ENCODE measurements at places on chromosomes 3 and 15.

DNA sequence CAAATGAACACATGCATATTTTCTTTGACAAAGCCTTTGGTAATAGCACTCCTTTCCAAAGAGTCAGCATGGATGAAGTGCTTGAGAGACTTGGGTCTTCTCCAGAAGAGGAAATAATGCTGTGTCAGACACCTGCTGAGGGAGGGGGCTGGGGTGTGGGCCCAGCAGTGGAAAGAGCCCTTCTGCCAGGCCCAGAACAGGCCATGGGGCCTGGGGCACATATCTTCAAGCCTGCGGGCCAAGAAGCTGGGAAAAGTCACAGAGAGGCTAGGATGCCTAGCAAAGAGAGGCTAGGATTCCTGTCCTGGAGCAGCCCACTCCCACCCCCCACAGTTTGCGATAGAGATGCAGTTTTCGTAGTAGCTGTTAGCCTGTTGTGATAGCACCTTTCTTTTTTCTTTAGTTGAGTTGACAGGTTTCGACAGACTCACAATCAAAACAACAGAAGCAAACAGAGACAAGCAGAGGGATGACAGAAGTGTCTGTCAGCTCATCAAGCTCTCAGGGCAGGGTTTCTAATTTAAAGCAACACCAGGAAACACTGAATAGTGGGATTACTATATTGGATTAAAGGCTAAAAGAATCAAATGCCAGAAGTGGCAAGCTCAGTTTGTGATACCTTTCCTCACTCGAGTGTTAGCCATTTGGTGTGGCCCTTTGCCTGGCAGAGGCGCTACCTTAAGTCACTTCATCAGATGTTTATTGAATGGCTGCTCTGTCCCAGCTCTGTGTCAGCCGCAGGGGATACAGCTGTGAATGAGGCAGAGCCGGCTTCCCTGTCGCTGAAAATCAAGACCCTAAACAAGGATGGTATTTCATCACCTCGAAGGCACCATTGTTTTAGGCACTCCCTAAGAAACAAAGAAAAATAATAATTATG is 19.0 kb downstream of the CMTM7 start:
- DNase-seq: no peak

DNA sequence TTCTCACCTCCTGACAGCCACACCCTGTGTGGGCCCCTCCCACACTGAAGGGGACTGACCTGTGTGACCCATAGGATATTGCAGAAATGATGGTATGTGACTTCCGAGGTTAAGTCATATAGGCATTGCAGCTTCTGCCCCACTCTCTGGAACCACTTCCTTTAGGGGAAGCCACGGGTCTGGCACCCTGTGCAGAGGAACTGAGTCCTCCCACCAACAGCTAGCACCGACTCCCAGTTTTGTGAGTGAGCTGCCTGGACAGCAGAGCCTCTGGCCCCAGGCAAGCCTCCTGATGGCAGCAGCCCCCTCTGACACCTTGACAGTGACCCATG is 24.6 kb upstream of the SLC6A6 start:
- peak; percentile 8 for DNase-seq

DNA sequence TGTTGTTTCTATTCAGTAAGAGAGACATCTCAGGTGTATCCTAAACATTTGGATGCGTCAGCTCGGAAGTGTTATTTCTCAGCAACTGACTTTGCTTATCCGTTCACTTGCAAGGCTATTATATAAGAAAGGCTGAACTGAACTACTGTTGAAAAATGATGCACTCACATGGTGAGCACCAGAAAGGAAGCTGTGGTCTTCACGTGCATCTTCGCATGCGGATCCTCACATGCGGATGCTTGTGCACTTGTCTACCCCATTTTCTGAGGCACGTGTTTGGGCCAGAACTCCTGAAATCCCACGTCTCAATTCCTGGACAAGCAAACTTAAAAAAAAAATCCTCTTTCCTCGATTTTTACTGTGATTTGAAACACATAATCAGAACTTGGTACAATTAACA is 63.2 kb downstream of the PDZRN3 start:
- DNase-seq: no peak

GRCh38 chr15:47376190-47376589 is 341.1 kb upstream of the SEMA6D start:
- no peak for DNase-seq

DNA sequence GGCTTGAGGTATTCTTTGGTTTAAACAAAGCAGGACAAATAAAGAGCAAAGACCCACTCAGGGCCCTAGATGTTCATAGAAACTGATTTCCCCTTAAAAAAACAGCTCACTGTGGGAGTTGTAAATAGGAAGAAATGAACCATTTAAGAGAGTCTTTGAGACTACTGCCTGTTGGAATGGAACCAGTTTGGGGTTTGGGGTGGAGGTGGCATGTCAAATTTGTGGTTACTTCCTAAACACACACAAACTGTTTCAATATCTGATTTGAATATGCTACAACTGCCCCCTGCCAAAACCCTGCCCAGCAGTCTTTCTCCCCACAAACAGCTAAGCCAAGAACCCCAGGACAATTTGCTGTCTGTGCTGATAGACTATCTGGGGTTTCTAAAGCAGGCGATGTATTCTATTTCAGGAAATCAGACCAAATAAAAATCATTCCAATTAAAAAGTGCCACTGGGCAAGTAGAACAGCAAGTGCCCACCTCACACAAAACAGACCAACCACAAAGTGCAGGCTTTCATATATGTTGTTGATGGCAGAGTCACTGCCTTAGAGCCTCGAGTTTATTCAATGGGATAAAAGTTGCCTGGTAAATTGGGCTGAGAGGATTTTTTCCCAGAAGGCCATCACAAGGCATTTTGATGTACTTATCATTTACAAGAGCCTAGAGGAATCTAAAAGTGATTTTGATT is 293.9 kb upstream of the PROK2 start:
- no peak for DNase-seq

- DNase-seq: no peak
Observed at GRCh38 chr15:87401973-87402372, 854.6 kb downstream of the NTRK3 start.

DNA sequence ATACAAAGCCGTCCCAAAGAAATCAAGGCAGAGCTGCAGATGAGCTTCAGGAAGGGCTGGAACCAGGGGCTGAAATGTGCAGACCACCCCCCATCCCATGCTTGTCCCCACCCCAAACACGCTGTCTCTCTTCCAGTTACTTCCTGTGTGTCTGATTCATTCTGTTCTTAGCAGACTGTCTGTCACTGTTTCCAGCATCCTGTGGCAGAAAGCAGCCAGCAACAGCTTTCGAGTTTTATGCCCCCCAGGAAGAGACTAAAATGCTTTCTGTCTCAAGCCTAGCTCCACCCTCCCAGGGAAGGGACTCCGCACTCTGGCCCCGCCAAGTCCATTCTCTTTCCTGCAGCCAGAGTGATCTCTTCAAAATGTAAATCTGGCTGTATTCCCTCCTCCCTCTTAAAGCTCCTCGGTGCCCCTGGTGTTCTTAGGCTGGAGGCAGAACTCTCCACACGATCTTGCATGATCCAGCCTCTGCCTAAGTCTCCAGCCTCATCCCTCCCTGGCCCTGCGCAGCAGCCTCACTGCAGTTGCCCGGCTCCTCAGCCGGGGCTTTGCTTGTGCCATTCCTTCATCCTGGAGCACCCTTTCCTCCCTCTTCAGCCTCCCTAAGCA is 41.5 kb downstream of the HRH1 start:
- peak; percentile 13 for DNase-seq

DNA sequence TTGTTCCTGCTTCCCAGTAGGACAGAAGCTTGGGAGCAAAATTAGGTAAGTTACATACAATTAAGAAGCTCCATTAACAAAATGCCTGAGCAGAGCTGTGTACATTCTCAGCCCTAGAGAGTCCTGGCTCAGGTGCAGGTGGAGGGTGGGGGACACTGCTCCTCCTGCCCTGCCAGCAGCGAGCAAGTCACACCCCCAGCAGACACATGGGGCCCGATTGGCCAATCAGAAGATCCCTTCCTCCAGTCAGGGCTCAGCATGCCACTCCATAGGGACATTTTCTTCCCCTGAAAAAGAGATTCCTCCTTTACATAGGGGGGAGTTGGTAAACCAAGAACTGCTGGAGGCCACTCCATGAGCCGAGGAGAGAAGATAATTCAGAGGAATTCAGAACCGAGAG is 62.1 kb downstream of the PLXNA1 start:
- no peak for DNase-seq

- no peak for DNase-seq
Observed at GRCh38 chr3:18841422-18842343, 306.6 kb upstream of the KCNH8 start.

- no peak for DNase-seq
Observed at GRCh38 chr15:49024840-49025239, 21.4 kb downstream of the SECISBP2L start.

GRCh38 chr15:90837094-90837493 is 31.3 kb upstream of the FURIN start:
- peak; percentile 57 for DNase-seq

DNA sequence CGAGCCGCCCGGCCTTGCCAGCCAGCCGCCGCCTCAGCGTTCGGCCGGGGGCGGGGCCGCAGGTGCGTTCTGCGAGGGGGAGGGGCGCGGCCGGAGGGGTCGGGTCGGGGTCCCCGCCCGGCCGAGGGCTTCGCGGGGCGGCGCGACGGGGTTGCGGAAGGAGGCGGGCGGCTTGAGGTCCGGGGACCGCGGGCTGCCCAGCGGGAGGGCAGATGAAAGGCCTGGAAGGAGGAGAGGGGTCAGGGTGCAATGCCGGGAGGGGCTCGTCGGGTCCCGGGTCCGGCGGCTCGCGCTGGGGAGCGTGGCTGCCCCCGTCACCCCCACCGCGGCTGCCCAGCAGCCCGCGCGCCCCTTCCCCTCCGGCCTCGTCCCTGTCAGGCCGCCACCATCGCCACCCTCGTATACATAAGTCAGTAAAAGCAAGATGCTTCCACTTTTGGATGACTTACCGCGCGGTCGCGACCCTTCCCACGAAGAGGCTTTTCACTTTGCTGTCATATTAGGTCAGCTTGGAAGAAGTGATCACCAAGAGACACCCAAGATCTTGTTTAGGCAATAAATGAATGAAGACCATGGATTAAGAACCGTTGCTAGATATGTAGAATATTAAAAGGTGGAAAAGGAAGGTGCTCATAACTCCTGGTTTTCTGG is 620 bp upstream of the ANP32A start:
- no peak for DNase-seq

DNA sequence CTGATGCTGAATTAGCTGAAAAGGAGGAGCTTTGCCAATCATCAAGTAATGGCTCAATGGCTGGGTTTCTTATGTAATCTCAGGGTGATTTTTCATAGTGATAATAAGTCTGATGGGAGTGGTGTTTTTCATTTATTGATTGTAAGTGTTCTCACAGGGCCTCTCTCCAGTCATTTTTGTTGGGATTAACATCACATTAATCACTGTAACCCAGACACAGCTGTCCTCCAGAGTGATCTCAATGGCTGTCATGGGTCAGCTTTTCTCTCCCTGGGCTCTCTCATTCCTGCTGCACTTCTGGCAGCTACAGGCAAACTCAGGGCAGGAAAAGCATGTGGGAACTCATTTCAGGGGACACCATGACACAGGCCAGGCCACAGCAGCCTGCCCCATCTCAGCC is 162.9 kb downstream of the LRTM1 start:
- DNase-seq: no peak

DNA sequence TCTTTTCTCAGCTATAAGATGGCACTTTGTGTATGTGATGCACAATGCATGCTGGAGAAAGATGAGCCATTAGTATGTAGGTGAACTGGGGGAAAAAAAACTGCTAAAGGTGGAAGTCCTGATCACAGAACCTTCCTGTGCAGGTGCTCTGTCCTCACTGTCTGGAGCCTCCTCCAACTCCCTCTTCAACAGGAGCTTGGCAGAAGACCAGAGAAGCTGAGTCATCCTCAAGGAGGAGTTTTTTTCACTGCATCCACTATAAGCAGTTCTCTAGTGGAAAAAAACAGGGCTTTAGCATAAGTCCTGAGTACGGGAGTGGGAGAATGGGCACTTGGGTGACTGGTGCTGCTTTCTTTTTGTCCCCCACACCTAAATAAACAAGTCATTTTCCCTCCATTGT is 168.4 kb upstream of the CADPS start:
- DNase-seq: no peak

- no peak for DNase-seq
Observed at GRCh38 chr3:152331998-152332397, 63.3 kb downstream of the MBNL1 start.

DNA sequence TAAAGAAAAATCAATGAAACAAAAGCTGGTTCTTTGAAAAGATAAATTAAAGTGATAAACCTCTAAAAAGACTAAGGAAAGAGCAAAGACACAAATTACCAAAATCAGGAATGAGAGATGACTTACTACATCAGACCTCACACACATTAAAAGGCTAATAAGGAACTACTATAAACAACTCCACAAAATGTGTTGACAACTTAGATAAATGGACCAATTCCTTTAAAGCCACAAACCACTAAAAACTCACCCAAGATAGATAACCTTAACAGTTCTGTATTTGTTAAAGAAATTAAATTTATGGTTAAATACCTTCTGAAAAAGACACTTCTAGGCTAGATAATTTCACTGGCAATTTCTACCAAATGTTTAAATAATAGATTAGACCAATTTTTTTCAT is 170.4 kb downstream of the SMAD6 start:
- DNase-seq: no peak

DNA sequence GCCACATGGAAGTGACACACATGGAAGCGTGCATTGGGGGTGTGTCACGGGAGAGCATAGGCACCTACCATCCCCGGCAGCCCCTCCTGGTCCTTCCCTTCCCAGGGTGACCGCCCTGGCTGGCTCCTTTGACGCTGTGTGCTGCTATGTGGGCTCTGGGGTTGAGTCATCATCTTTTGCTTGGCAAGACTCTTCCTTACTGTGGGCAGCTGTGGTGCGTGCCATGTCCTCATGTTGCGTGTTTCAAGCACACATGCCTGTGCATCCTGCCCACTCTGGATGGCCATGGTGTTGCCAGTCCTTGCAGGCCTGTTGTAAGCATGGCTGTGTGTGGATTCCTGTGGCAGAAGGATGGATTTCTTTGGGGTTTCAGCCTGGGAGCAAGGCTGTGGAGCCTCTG is 14.0 kb downstream of the PLXNA1 start:
- DNase-seq: no peak

DNA sequence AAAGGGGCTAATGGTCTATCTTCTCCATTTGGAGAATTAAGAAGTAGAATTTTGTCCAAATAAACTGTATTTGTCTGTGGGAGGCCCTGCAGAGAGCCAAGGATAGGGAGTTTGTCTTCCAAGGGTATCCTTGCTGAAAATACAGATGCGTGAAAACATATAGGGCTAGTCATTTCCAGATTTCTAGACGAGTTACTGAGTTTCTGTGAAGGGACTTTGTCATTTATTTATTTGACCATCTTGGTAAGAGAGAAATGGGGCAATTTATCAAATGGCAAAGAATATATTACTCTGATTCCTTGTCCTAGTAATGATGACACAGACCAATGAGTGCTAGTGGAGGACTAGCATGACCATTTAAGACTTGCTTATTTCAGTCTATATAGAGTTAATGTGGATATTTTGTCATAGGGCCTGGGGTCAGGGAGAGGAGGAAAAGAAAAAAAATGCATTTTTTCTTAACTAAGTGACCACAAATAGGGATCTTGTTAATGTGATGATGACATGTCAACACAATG is 376.6 kb upstream of the ONECUT1 start:
- no peak for DNase-seq

GRCh38 chr15:88476635-88477060 is 9.1 kb downstream of the MRPS11 start:
- no peak for DNase-seq

GRCh38 chr3:181105646-181106045 is 116.1 kb upstream of the DNAJC19 start:
- no peak for DNase-seq
